ENCODE measurements at places on chromosomes 7 and 10.

GRCh38 chr7:23220690-23221305, 25.8 kb upstream of the GPNMB start:
- DNase-seq, result no peak

GRCh38 chr10:97297556-97298222, 5.3 kb upstream of the ARHGAP19 start:
- DNase-seq, result no peak

DNA sequence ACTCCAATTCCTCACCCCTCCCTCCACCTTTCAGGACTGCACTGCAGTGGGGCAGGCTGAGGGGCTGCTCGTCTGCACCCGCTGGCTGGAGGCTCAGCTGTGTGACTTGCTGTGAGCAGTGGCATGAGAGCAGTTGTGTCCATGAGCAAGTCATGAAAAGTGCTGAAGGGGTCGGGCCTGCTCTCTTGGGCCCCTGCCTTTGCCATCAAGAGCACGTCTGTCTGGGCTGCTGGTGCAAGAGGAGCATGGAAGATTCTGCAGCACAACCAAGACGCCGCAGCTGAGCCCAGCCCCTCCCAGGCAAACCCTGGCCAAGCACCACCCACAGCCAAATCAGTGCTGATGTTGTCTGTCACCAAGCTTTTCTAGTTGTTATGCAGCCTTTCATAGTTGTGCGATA, 284.3 kb downstream of the TCERG1L start:
- no peak for DNase-seq

GRCh38 chr10:52466464-52466863, 152.4 kb downstream of the DKK1 start:
- no peak for DNase-seq

GRCh38 chr7:158390460-158390859, 197.2 kb downstream of the PTPRN2 start:
- no peak for DNase-seq

DNA sequence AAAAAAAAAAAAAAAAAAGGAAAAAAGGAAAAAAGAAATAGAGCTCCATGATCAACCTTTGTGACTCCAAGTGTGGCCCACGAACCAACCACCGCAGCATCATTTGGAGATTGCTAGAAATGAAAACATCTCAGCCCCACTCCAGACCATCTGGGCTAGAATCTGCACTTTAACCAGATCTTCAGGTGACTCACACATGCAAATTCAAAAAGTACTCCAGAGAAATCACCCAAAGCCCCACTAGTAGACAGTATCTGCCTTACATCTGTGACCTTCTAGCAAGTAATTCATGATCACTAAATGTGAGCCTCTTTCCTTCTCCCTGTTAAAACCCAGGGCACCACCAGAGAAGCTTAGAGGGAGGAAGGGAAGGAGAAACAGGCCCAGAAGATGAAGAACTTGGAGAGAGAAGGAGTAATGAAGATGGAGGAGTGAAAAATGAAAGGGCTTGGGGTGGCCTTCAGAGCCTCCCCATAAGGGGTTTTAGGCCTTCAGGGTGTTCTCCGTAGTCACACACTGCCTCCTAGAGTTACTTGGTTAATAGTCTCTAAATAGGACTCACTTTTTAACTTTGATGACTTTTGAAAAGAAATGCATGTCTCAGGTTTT, 94.0 kb downstream of the SLC37A3 start:
- peak; percentile 4 for DNase-seq

- no peak for DNase-seq
These were observed 254.8 kb upstream of the PITRM1 start for GRCh38 chr10:3427347-3427746.

DNA sequence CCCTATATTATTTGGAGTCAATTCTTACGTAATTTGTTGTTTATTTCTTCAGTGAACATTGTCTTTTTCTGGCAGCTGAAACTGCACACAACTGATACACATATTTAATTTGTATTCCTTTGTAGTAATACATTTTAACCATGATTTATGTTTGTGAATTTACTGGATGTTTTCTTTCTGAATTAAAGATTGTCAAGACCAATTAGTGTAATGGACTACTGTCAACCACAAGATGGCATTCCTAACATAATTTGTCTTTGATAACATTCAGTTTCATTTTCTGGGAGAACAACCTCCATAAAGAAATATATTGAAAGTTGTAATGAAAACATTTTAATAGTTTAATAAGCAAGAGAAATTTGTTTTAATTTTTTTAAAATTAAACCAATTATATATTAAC, 10.1 kb downstream of the THNSL1 start:
- no peak for DNase-seq

GRCh38 chr10:3149918-3150317, 22.7 kb downstream of the PITRM1 start:
- DNase-seq, result no peak

DNA sequence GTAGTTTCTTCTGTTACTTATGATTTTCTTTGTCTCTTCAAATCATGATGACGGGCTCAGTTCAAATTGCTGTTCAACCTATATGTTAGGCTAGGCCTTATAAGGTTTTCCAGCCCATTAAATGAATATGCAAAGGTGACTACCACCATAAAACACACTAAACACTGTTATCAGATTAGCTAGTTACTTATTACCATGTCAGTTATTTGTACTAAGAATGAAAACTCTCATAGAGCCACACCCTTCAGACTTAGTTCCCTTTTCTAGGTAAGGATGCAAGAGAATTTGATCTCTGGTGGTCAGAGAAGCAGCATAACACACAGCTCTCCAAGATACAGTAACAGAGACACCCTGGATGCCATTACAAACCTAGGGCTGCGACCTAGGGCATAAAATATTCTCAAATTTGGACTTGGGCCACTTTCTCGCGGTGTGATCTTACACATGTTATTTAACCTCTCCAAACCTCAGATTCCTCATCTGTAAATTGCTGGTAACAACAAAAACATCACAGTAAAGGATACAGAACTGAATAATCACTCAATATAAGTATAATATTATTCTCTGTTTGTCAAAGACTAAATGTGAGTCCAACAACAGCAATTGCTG, 35.6 kb downstream of the ANKMY2 start:
- no peak for DNase-seq

- DNase-seq, result no peak
These were observed 9.4 kb downstream of the LIMK1 start for GRCh38 chr7:74092964-74093471.

DNA sequence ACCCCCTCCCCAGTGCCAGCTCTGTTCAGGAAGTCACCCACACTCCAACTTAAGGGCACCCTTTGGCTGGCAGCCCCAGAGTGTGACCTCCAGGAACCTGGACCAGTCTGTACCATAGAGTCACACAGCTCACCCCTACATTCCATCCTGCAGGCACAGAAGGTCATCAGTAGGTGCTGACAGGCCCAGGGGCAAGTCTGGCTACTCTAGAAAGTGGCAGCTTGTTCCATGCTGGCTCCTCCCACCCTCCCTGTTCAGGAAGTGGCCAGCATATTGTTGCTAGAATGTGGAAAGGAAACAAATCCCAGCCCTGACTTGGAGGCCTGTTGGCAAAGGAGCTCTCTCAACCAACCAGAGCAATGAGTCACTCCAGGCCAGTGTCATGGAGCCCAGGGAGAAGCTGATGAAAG, 3.2 kb upstream of the NCOA4 start:
- DNase-seq, result peak; percentile 47

DNA sequence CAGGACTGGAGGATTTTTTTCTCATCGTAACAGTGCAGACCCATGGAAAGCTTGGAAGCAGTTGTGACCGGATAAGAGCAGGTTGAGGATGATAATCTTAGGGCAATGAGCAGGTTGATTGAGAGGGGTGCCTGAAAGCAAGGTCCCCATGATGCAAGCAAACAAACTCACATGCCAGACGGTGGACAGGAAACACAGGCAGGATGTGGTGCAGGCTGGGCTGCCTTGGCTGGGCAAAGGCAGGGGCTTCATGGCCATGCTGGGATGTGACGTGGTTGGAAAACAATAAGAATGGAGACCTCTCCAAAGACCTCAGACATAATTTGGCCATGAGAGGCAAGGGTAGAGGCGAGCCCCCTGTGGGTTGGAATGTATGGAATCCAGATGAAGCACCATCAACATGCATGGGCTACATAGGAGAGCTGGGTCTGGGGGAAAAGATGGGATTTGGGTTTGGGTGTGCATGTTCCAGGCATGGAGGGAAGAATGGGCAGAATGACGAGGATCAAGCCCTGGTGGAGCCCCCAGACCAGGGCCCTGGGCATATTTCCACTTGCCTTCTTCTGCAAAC, 58.3 kb downstream of the IKZF1 start:
- DNase-seq, result no peak

DNA sequence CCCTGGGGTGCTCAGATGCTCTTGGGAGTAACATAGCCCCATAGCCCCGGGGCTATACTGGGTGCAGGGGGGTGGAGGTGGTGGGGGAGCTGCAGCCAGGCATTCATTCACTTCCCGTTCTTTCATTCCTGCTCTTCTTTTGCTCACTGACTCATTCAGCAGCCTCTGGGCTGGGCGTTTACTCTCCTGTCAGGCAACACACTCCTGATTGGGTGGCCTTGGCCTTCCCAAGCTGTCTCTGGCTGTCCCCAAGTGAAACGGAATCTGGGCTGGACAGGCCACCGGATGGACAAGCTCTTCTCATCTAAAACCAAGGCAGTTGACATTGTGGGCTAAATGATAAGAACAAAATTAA, 34.6 kb downstream of the CHST3 start:
- no peak for DNase-seq

DNA sequence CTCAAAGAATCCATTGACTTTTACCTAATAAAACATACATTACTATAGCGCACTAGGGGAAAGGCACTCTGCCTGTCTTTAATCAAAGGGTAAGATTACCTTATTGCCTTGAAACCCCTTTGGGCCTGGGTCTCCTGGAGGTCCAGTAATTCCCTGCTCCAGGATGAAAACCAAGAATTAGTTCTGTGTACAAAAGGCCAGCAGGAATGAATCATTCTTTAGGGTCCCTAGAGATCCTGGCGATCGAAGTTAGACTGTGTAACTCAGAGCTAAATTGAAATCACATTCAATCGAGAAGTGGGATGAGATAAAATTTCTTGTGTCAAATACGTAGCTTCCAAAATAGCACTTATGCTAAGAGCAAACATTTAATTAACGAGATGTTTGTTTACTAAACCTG, 29.8 kb downstream of the COL28A1 start:
- DNase-seq, result peak; percentile 12

- no peak for DNase-seq
These were observed 36.6 kb upstream of the SAMD8 start for GRCh38 chr10:75074711-75075445.

- DNase-seq, result no peak
These were observed 84.8 kb upstream of the EGR2 start for GRCh38 chr10:62900829-62901571.

DNA sequence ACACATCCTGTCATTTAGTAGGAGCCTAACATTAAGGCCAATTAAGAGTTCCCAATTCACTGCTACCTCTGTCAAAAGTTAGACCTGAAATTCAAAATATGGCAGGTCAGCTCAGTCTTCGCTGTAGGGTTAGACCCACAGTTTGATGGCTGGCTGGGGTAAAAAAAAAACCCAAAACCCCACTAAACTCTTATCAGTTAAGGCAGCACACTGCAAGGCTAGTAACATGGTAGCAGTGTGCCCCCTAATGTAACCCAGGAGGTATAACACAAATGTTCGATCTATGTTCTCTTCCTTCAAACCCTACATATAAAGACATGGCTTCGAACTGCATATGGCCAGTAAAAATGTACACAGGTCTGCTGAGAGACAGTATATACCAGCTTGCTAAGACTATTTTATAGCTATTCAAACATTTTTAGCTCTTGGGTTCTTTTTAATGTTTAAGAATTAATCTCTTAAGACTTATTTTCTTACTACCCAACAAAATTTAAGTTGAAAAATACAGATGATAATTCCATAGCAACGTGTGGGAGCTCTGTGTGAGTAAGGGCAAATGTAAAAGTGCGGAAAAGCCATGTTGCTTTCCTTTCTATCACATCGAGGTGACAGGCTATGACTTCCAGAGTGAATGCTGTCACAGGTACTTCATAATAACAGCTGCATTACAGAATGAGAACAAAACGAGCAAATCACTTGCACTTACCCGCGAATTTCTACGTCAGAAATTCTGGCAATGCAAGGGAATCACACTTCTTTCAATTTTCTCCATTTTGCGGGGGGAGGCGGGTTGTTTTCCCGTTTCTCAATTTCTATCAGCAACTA, 168.4 kb upstream of the IMMP2L start:
- DNase-seq, result peak; percentile 50

GRCh38 chr7:158725506-158725800, 20.8 kb upstream of the NCAPG2 start:
- DNase-seq, result no peak

- DNase-seq, result no peak
These were observed 568.8 kb downstream of the HTR7 start for GRCh38 chr10:90289037-90289436.

DNA sequence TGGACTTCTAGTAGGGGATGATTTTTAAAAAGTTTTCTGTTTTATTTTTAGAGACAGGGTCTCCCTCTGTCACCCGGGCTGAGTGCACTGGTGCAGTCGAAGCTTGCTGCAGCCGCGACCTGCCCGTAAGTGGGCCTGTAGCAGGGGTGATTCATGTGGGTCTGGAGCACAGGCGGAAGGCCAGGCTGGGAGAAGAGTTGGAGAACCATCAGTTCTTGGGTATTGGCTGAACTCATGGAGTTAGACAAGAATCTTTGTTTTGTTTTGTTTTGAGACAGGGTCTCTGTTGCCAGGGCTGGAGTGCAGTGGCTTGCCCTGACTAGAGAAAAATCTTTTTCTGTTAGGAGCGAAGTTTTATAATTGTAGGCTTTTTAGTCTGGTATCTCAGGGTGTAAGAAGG, 5.7 kb downstream of the SRRT start:
- no peak for DNase-seq

- DNase-seq, result no peak
These were observed 4.9 kb upstream of the PPIF start for GRCh38 chr10:79342295-79342761.

- DNase-seq, result no peak
These were observed 14.3 kb upstream of the LRRC17 start for GRCh38 chr7:102898532-102898859.

- DNase-seq, result no peak
These were observed 24.5 kb downstream of the XPNPEP1 start for GRCh38 chr10:109898666-109899355.

DNA sequence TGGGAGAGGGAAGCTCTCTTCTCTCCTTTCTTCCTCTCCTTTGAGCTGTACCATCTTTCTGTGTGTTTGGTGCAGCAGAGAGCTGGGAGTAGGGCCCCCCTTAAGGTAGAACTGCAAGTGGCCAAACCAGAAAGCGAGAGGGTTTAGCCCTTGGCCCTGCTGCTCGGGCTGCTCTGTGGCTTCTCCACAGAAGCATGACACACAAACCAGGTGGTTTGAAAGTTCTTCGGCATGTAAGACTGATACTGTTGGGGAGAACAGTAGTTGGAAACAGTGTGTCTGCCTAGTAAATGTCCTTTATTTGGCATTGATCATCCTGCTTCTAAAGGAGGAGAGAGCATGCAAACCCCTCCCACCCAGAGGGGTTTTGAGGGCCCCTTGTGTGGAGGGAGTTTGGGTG, 277.8 kb downstream of the CELF2 start:
- no peak for DNase-seq
